ENCODE measurements at places on chromosomes 2 and 18. TPM values are rescaled to one million over a fixed set of nuclear protein-coding genes. Genes with fewer than 3 reads are reported as not detected.
A peak's percentile ranks its signal among the peaks of the same experiment; 100 is the strongest.

DNA sequence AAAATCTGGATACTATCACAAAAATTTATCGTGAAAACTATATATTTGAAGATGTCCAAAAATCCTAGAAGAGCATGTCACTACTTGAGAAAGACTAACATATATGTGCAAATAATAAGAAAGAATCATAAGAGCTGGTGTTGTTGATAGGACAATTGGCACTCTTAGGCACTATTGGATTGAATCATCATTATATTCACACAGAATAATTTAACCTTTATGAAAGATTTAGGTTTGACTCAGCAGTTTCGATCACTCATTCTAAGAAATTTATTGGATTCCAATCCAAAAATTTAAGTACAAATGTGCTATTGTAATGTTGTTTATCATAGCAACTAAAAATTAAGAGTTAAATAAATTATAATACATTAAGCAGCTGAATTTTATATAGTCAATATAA lies 503.6 kb downstream of the SPAG16 start:
- DNase-seq = no peak

DNA sequence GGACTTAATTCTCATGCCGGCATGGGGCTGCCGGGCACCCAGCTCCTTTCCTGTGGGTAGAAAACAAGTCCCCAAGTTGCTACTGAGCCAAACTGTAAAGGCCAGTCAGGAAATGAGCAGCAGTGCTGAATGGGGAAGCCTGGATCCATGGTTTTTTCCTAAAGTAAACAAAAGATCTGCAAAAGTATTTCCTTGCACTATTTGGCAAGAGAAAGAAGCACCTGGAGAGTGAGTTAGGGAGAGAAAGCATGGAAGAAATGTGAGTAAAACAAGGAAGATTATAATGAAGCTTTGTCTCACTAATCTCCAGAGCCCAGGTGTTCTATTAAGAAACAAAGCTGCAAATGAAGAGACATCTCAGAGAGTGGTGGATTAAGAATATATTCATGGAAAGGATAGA lies 117.6 kb downstream of the METTL8 start:
- no peak for DNase-seq

GRCh38 chr2:109527079-109527478 lies 86.7 kb downstream of the SEPTIN10 start:
- no peak for DNase-seq

RAD51AP2 gene
- not detected for total RNA-seq

DNA sequence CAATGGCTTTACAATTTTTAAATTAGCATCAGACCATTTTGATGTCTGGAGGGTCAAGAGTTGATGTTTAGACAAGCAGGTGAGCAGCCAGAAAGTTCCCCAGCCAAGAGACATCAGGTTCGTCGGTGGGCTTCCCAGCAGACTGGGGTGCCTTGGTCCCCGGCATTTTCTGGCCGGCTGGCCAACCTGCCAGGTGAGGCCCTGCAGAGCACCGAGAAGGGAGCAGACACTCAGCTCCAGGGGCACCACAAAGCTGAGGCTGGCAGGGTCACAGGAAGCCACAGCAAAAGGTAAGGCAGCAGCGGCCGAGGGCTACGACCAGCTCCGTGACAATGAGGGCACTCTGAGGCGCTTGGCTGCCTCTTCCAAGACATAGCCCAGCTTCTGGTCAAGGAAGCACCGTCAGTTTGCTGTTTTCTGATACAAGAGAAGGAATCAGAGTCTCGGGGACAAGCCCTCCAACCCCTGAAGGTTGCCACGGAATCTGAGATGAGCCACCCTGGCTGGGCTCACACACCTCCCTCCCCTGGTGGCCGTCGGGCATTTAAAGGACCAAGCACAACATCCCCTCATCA lies 229.0 kb downstream of the MGAT5 start:
- no peak for DNase-seq

DNA sequence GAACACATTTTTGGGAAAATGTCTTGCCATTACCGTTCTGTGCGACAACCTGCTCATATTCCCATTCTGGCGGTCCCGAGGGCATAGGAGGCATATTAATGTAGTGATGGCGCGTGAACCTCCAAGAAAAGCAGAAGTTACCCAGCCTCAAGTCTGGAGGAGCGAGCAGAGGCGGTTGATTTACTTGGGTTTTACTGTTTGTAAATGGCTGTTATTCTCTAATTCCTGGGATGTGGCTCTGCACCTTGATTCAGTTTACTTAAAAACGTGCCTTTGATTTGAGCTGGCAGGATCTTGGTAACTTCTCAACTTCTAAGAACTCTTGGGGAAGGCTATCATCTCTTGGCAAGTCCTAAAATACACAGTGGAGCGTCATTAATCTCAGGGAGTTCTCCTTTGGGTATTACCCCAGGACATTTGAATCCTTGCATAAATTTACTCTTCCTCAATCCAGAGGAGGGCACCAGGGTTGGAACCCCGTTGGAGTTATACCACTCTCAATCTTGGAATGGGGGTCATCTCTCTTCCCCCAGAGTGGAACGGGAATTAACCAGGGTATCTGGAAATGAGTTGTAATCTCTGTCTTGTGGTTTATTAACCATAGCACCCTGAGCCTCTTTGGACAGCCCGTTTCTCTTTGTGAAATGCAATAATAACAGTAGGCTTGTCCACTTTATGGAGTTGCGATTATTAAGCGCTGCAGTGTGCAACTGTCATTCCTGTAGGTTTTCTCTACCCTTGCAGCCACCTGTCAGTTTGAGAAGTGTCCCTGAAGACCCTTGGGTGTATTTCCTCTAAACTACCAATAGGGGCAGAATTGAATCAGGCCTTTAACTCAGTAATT lies 2.1 kb downstream of the HK2 start:
- DNase-seq = peak; percentile 52

TMEM185B gene
- total RNA-seq = 34.5 TPM
